Fibroblast of skin of left biceps (primary cell): ENCODE measurements at places on chromosomes 12 and 14.

GRCh38 chr12:92396647-92397252 lies 251.1 kb upstream of the BTG1 start:
- peak; percentile 12 for DNase-seq

GRCh38 chr12:131054345-131055092 lies 100.8 kb downstream of the ADGRD1 start:
- DNase-seq: no peak

- DNase-seq: no peak
Measured at GRCh38 chr12:49455501-49455900, 83.3 kb upstream of the KCNH3 start.

DNA sequence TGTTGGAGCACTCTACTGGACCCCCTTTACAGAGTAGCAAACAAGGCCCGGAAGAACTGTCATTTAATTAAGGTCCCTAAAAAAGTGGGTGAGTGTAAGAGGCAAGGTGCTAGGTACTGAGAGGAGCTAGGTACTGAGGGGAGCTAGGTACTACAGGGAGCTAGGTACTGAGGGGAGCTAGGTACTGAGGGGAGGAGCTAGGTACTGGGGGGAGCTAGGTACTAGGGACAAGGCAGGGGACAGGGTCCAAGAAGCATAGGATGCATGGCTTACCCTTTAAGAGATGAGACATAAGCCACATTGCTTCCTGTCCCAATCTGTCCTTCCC lies 4.9 kb downstream of the KRT5 start:
- DNase-seq: no peak

- no peak for DNase-seq
Measured at GRCh38 chr14:64755781-64756221, 51.6 kb downstream of the PLEKHG3 start.
